Vagina (tissue), 2 donors: ENCODE measurements at places on chromosomes 4 and X.

DNA sequence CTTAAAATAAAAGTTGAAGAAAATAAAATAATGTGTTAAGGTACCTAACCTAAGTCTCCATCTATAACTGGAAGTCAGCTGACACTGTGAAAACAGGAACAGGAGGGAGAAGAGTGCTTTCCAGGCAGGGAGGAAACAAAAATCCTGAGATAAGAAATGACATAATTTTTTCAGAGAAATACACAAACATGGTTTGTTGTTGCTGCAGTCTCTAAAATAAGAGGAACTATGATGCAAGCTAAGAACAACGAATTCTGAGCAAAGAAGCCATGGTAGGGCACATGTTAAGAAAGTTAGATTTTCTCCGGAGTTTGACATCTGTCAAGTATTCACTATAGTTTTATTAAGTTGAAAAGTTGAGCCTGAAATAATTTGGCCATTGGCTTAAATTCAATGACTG, 26.9 kb downstream of the PAPSS1 start:
- DNase-seq = no peak

- no peak for DNase-seq
These were observed 24.8 kb upstream of the MSANTD1 start for GRCh38 chr4:3223956-3224748.

- DNase-seq = no peak
These were observed 447.2 kb downstream of the SLITRK2 start for GRCh38 chrX:146264763-146265375.

DNA sequence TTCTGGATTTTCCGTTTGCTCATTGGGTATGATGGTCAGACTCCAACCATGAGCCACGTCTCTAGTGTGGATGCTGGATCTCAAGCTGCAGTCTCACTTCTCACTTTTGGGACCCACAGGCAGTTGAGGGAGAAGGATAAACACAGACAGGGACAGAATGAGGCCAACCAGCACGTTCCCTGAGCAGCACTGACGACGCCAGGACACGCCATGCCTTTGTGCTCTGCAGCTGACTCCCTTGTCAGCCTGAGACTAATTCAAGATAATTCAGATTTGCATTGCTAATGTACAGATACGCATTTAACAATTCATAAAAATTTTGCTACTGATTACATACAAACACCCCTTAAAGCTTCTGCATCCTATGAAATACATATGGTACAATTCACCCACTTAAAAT, 106.5 kb downstream of the FAM193A start:
- DNase-seq = no peak

- no peak for DNase-seq
These were observed 5.2 kb downstream of the IRS4 start for GRCh38 chrX:108731153-108731552.

- DNase-seq = no peak
These were observed 301.1 kb downstream of the ANK2 start for GRCh38 chr4:113350576-113350975.

DNA sequence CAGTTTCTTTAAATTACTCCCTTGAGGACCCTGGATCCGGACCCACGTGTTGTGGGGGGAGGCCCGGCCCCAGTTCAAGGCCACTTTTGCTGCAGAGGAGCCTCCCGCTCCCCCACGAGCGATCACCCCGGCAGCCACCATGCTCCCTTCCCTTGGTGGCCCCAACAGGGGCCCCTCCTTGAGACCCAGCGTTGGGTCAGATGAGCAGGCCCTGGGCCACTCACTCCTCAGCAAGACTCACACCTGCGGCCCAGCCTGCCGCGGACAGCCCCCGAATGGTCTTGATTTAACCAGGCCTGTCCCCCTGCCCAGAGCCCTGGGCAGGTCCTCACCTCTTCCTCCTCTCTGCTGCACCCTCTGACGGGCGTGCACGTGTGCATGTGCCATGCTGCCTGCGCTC, 4.3 kb downstream of the CPLX1 start:
- no peak for DNase-seq

DNA sequence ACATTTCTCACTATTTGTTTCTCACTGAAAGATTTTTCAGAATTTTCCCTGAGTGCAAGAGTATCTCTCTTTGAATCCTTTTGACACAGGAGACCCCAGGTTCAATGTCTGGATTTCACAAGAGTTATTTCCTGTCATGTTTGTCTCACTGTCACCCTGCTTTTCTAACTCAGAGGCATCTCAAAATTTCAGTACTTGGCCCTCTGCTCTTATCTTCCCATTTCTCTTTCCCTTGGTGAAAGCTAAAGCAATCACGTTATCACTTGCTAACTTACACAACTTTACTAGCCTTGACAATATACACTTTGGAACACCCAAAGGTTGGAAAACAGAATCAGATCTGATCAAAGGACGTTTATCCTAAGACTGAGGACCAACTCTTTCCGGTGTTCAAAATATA, 17.3 kb downstream of the IGSF1 start:
- no peak for DNase-seq

GRCh38 chrX:45715748-45716147, 515.1 kb upstream of the DIPK2B start:
- no peak for DNase-seq

DNA sequence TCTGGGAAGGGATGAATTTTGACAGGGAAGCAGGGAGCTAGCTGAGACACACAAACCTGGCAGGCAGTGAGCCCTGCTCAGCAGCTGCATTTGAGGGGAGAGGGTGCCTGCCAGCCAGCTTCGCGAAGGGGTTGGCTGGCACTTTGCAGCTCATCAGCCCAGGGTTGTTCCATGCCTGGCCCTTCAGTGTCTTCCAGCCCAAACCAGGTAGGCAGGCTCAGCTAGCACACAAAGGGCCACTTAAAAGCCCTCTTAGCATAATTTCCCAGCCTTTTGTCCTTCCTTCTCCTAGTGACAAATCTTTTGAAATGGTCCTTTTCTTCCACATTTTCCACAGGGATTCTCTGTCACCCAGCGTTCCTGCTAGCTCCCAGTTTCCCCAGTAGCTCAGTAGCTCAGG, 4.3 kb upstream of the FRMPD3 start:
- no peak for DNase-seq

DNA sequence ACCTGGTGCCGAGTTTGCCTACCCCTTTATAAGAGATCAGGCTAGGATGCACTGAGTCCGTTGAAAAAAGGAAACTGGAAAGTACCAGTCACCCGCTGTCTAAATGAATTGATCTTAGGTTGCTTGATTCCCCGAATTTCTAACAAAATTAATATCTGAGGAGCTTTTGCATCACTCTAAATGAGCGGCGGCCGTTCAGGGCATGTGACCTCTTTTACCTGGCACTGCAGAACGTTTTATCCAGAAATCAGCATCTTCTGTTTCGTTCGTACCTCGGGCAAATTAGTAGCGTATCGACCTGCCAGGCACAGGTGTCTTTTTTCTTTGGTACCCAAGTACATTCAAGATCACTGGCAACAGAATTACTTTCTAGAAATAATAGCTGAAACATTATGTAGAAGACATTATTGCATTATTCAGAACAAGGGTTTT, 876 bp downstream of the KLHL2 start:
- no peak for DNase-seq

GRCh38 chrX:24264383-24264782, 49.5 kb downstream of the SUPT20HL2 start:
- DNase-seq = no peak

DNA sequence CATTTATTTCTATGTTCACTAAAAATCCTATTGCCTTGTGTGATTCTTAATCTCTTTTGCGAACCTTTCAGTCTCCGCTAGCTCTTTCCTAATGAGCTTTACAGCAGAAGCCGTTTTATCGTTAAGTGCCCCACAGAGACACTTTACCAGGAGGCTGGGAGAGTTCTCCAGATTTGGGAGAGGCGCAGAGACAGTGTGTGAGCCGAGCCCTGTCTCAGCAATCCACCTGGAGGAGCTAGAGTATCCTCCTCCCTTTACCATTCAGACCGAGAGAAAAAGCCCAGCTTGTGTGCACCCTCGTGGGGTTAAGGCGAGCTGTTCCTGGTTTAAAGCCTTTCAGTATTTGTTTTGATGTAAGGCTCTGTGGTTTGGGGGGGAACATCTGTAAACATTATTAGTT, 54.9 kb upstream of the MTM1 start:
- no peak for DNase-seq
